Left ventricle myocardium superior (tissue), 1 donor: ENCODE measurements at places on chromosomes 12 and 14. TPM values are rescaled to one million over a fixed set of nuclear protein-coding genes. Genes with fewer than 3 reads are reported as not detected.

ANO6 gene
- 44.9 TPM for total RNA-seq

TRHDE gene
- total RNA-seq: 0.35 TPM

KLRF1 gene
- 0.55 TPM for total RNA-seq

FOS gene
- 25.4 TPM for total RNA-seq

GPR68 gene
- total RNA-seq: 0.35 TPM

SERPINA5 gene
- total RNA-seq: 4.0 TPM

- DNase-seq: no peak
Observed at GRCh38 chr14:69242311-69243224, 17.4 kb upstream of the GALNT16 start.

DNA sequence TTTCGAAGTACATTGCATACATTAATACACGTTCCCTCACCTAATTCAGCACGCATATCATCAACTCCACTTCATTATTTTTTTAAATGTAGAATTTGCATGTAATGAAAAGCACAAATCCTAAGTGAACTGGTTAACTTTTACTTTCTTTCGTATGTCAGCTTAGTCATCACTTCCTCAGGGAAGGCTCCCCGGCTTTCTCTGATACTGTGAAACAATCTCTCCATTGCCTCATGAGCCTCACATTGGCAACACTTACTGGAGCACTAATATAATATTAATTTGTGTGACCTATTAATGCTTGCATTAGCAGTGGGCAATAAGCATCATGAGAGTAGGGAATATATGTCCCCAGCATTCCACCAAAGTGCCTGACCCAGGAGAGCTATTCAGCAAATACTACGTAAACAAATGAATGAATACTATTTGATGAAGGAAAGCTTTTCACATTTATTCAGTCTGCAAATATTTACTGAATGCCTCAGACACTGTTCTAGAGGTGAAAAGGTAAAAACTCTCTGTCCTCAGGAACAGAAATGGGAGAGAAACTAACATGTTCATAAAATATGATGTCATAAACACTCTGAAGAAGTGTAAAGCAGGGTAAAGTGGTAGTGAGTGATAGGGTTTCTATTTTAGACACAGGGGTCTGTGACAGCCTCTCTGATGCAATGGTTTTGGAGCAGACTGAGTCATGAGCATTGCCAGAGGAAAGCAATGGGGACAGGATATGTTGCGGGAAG, 327.5 kb upstream of the DIO2 start:
- no peak for DNase-seq

DNA sequence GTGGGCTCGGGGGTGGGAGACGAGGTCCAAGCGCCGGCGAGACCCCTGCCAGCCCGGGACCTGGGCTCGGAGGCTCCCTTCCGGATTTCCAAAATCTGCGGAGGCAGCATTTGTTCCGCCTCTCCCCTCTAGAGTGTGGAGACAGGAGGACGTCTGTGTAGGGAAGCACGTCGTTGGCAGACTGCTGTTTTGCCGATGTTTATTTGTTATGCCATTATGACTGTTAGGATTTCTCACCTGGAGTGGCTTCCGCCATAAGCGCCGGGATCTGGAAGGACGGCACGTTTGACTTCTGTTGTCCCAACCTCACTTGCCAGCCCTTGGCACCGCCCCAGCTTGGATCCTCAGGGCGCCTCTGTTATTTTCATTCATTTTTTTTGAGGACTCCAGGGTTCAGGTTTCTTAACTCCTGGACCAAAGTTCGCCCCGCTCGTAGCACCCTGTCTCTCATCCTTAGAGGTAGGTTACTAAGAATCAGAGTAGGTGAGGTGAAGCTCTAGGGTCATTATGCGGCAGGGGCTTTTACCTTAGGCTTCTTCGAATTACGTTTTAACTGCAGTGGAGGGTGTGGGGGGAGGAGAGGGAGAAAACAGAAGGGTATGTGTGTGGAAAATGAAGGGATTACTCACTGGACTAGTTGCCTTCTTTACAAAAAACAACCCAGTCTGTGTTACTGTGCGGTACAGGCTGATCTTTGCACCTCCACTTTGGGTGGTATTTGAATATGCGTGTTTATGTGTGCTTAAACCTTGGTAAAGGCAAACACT, 547 bp upstream of the PYGL start:
- peak; percentile 71 for DNase-seq

DNA sequence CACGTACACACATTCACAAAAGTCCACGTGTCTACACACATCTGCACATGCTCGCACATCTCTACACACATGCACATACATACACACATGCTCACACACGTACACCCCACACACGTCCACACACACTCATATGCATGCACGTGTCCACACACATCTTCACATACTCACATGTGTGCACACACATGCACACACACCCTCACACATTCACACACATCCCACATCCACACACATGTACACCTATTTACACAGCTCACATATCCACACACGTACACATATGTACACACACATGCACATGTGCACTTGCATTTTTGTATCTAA, 3.6 kb downstream of the ADGRD1 start:
- DNase-seq: no peak

DNA sequence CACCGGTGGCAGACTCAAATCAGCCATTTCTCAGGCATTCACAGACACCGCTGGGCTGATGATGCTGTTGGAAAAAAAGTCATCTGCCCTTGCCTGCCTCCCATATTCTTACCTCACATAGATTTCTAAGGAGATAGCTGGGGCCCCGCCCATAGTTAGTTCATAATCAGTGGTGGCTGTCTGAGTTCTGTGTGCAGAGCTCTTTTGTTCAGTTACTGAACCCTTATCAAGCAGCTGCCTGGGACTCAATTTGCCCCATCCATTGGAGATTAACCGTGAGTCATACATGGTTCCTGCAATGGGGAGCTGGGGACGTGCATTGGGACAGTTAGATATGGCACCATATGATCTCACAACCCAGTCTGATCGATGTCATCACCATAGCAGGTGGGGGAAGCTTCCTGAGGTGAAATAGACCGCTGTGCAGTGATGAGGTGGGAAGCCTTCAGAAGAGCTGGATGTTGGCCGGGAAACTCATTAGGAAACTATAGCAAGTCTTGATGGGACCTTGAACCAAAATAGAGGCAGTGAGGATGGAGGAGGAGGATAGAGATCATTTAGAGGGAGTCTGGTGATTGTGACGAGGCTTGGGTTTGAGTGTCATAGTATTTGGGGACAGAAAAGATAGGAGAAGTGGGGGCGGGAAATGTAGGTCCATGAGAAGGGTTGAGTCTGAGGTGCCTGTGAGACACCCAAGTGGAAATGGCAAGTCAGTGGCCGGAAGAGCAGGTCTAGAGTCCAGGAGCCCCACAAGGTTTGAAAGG, 147.8 kb downstream of the GCH1 start:
- DNase-seq: no peak

GRCh38 chr12:110906516-110906915, 13.9 kb downstream of the MYL2 start:
- DNase-seq: no peak
